Smooth muscle cell of the coronary artery (primary cell): ENCODE measurements at places on chromosomes 7 and 10. TPM values are rescaled to one million over a fixed set of nuclear protein-coding genes. Genes with fewer than 3 reads are reported as not detected.

The KCND2 gene
- 0.90 and 21.8 TPM in 2 replicates for total RNA-seq

The LDB1 gene
- 40.7 and 61.7 TPM in 2 replicates for total RNA-seq

The CALHM1 gene
- not detected in 2 replicates for total RNA-seq

The HOGA1 gene
- total RNA-seq: 0.75 and 0.94 TPM in 2 replicates

The IDI2 gene
- total RNA-seq: not detected in 2 replicates

The MRC1 gene
- 0.12 TPM in 1 of 2 replicates, not detected in the other for total RNA-seq

The GPR37 gene
- total RNA-seq: 0.30 TPM in 1 of 2 replicates, not detected in the other

The SLC16A12 gene
- total RNA-seq: 0.12 and 0.75 TPM in 2 replicates

The IQUB gene
- total RNA-seq: 0.30 and 0.35 TPM in 2 replicates

The SRRM3 gene
- 0.23 and 0.53 TPM in 2 replicates for total RNA-seq

The MKLN1 gene
- total RNA-seq: 21.9 and 40.4 TPM in 2 replicates

The TAS2R4 gene
- total RNA-seq: 0.38 and 0.70 TPM in 2 replicates

The ENKUR gene
- 0.23 TPM in 1 of 2 replicates, not detected in the other for total RNA-seq

The AKAP9 gene
- 26.2 and 43.1 TPM in 2 replicates for total RNA-seq

The OR6V1 gene
- not detected in 2 replicates for total RNA-seq

The GBX1 gene
- total RNA-seq: not detected in 2 replicates

The LRWD1 gene
- total RNA-seq: 15.2 and 25.8 TPM in 2 replicates

The PRSS37 gene
- total RNA-seq: not detected in 2 replicates

The CDH23 gene
- total RNA-seq: 0.08 and 5.4 TPM in 2 replicates

The CALML3 gene
- total RNA-seq: not detected in 2 replicates

The AKR1C4 gene
- not detected in 2 replicates for total RNA-seq

The FRAT2 gene
- total RNA-seq: 2.7 and 3.0 TPM in 2 replicates

The NCF1 gene
- not detected in 2 replicates for total RNA-seq

The ELMO1 gene
- total RNA-seq: 0.15 and 3.2 TPM in 2 replicates

The HACD1 gene
- 11.0 and 33.4 TPM in 2 replicates for total RNA-seq

The NKX1-2 gene
- total RNA-seq: not detected in 2 replicates

The MUC12 gene
- not detected in 2 replicates for total RNA-seq

The LIPK gene
- total RNA-seq: not detected in 2 replicates

The SH2D4B gene
- not detected in 2 replicates for total RNA-seq

The TRRAP gene
- 9.9 and 11.9 TPM in 2 replicates for total RNA-seq

The AOAH gene
- total RNA-seq: not detected in 2 replicates

The INHBA gene
- 14.9 and 129 TPM in 2 replicates for total RNA-seq

The VWA2 gene
- 0.08 and 0.23 TPM in 2 replicates for total RNA-seq

The NYAP1 gene
- total RNA-seq: 0.12 and 0.38 TPM in 2 replicates

The SLC18A3 gene
- under 0.01 TPM in 1 of 2 replicates, not detected in the other for total RNA-seq

The TLL2 gene
- total RNA-seq: 0.08 and 0.12 TPM in 2 replicates

The TAS2R41 gene
- not detected in 2 replicates for total RNA-seq

The CALD1 gene
- total RNA-seq: 270 and 510 TPM in 2 replicates

The SDK1 gene
- total RNA-seq: under 0.01 and 1.8 TPM in 2 replicates

The CHCHD3 gene
- 48.7 and 68.6 TPM in 2 replicates for total RNA-seq

The DNAH11 gene
- total RNA-seq: 0.30 and 0.59 TPM in 2 replicates

The GPRIN2 gene
- total RNA-seq: 0.08 TPM in 1 of 2 replicates, not detected in the other

The ASAH2 gene
- 0.12 and 1.1 TPM in 2 replicates for total RNA-seq

The CCDC172 gene
- not detected in 2 replicates for total RNA-seq

The TMEM225B gene
- total RNA-seq: 0.53 and 1.2 TPM in 2 replicates

The CYP2C18 gene
- total RNA-seq: not detected in 2 replicates

The PNLIPRP3 gene
- not detected in 2 replicates for total RNA-seq

The LAMB1 gene
- 535 and 632 TPM in 2 replicates for total RNA-seq

The ABCC2 gene
- total RNA-seq: 0.15 and 1.1 TPM in 2 replicates

The CPVL gene
- 0.08 and 1.9 TPM in 2 replicates for total RNA-seq

The CNNM1 gene
- under 0.01 TPM in 2 replicates for total RNA-seq

The CD36 gene
- total RNA-seq: 0.45 and 132 TPM in 2 replicates

The RAMP3 gene
- total RNA-seq: not detected in 2 replicates

The CABCOCO1 gene
- total RNA-seq: 0.60 TPM in 1 of 2 replicates, not detected in the other

The EPDR1 gene
- 28.0 and 76.3 TPM in 2 replicates for total RNA-seq

The GIMAP8 gene
- total RNA-seq: under 0.01 and 0.12 TPM in 2 replicates

The STEAP4 gene
- 0.08 and 15.0 TPM in 2 replicates for total RNA-seq

The PTF1A gene
- not detected in 2 replicates for total RNA-seq
